Activated T-helper 1 cell treated with anti-CD3 and anti-CD28 coated beads, Interleukin-12 subunit alpha, Interleukin-12 subunit beta, Interleukin-2, Interleukin-4 antibody, amounts not matched to agents 30 ng/mL and 10 ng/mL and 1 ng/mL, durations not matched to agents 14 hours and 24 hours and 36 hours (primary cell): ENCODE measurements at places on chromosomes 12 and 14. TPM values are rescaled to one million over a fixed set of nuclear protein-coding genes. Genes with fewer than 3 reads are reported as not detected.

The TEAD4 gene
- total RNA-seq, result 11.5 and 12.1 TPM in 2 replicates

The RERGL gene
- total RNA-seq, result not detected in 2 replicates

The AQP6 gene
- total RNA-seq, result not detected in 2 replicates

The LRCOL1 gene
- not detected in 2 replicates for total RNA-seq

The IFNG gene
- 2,121 and 2,175 TPM in 2 replicates for total RNA-seq

The CLEC1A gene
- not detected in 2 replicates for total RNA-seq

The TMPRSS12 gene
- total RNA-seq, result not detected in 2 replicates

The WNT1 gene
- total RNA-seq, result 0.21 and 0.24 TPM in 2 replicates

The GARIN6 gene
- not detected in 2 replicates for total RNA-seq

The ZDHHC22 gene
- total RNA-seq, result not detected in 2 replicates

The KRT82 gene
- total RNA-seq, result not detected in 2 replicates

DNA sequence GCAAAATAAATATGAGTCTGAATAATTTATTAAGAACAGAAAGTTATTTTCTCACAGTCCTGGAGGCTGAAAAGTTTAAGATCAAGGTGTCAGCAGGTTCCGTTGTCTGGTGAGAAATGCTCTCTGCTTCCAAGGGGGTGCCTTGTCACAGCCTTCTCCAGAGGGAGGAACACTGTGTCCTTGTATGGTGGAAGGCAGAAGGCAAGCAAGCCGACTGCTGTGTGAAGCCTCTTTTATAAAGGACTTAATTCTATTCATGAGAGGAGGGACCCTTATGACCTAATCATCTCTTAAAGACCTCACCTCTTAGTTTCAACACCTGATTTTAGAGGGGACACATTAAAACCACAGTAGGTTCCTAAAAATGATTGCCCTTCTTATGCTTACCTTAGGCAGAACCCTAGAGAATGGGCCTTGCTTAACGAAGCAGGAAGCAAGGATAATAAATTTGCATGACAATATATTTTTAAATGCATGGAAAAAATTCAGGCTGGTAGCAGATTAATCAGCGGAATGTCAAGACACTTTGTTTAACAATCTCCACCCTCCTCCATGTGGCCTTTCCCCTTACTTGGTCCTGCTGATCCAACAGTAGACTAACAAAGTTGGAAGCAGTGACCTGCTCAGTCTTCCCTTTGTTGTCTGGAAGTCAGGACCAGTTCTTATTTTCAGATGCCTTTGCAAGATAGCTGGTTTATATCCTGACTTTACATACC is 154.9 kb downstream of the DYRK2 start:
- no peak for DNase-seq

- no peak for DNase-seq
Measured at GRCh38 chr14:99437706-99438105, 43.0 kb downstream of the SETD3 start.

- no peak for DNase-seq
Measured at GRCh38 chr14:103514596-103515421, 7.8 kb downstream of the CKB start.

GRCh38 chr12:132140501-132140900 is 3.6 kb downstream of the DDX51 start:
- no peak for DNase-seq

DNA sequence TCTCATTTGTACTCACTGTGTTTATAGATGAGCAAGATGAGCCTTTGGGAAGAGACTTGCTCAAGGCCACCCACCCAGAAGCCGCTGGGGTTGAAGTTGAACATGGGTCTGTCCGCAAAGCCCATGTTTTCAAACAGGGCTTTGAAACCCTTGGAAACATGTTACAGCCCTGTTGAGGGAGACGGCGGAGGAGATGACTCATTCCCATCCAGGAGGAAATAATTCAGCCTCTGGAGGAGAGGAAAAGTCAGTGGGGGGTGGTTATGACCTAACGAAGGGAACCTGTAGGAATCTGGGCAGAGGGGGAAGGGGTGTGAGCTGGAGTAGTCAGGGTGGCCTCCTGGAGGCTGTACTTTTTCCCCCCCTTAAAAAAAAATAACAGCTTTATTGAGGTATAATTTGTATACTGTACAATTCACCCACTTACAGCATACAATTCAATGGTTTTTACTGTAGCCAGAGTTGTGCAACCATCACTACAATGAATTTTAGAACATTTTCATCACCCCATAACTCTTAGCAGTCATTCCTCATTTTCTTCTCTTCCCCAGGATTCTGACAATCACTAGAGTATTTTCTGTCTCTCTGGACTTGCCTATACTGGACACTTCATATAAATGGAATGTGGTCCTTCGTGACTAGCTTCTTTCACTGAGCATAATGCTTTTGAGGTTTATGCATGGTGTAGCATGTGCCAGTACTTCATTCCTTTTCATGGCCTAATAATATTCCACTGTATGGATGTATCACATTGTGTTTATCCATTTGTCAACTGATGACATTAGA is 1.9 kb upstream of the RIN3 start:
- DNase-seq, result no peak

DNA sequence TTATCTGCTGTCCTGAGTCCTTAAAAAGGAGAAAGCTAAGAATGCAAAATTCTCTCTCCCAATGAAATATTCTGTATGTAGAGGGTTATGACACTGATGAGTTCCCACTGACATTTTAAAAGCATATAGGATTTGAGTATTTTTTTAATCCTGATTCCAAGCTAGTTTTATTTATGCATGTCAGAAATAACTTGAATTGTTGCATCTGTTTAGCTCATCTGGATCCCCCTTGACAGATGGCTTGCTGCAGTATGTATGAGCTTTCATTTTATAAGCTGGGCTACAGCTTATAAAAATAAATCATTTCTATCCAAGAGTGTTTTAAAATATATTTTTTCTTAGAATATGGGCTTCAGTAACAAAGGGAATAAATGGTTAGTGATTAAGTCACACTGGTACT is 495.3 kb downstream of the NELL2 start:
- no peak for DNase-seq

DNA sequence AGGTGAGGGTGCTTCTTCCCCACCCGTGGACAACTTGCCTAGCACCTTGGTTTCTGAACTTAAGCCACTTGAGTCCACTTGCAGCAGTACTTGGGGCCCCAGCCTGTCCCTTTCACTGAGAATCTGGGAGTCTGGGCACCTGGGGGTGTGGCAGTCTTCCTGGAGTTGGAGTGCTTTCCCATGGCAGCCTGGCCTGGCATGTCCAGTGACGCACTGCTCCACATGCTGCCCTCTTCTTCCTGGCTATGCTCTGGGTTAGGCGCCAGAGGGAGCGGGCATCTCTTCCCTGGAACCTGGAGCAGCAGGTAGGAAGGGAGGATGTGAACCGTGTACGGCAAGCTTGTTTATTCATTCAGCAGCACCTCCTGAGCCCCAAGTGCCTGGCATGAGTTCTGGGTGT is 76.4 kb downstream of the PAPOLA start:
- no peak for DNase-seq

- no peak for DNase-seq
Measured at GRCh38 chr12:7784701-7785100, 4.5 kb upstream of the NANOG start.

DNA sequence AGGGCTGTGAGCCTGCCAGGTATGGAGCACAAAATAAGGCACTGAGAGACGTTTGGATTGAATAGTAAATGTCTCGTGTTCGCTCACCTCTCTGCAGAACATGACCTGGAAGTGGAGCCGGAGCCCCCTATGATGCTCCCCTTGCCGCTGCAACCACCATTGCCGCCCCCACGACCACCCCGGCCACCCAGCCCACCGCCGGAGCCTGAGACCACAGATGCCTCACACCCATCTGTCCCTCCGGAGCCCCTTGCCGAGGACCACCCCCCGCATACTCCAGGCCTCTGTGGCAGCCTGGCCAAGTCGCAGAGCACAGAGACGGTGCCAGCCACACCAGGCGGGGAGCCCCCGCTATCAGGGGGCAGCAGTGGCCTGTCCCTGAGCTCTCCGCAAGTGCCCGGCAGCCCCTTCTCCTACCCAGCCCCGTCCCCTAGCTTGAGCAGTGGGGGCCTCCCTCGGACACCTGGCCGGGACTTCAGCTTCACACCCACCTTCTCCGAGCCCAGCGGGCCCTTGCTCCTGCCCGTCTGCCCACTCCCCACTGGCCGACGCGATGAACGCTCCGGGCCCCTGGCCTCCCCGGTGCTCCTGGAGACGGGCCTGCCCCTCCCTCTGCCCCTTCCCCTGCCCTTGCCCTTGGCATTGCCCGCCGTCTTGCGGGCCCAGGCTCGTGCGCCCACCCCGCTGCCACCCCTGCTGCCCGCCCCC is 18.7 kb downstream of the SETD1B start:
- DNase-seq, result no peak

- DNase-seq, result no peak
Measured at GRCh38 chr14:100409003-100409360, 85.8 kb downstream of the SLC25A47 start.

DNA sequence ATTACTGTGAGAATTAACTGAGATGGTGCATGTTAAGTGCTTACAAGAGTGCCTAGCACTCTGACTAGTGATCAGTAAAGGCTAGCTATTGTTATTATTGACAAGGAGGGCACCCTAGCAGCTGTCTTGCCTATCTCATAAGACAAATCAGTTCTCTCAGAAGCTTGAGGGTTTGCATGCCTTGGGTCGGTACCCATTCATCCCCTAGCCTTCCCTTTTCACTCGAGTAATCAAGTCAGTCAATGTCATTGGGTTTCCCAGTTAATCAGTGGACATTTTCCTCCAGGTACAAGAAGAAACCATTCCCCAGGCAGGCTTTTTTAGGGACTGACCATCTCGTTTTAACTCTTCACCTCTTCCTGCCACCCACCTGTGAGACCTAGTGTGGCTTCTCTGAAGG is 10.4 kb upstream of the TFCP2 start:
- DNase-seq, result no peak

DNA sequence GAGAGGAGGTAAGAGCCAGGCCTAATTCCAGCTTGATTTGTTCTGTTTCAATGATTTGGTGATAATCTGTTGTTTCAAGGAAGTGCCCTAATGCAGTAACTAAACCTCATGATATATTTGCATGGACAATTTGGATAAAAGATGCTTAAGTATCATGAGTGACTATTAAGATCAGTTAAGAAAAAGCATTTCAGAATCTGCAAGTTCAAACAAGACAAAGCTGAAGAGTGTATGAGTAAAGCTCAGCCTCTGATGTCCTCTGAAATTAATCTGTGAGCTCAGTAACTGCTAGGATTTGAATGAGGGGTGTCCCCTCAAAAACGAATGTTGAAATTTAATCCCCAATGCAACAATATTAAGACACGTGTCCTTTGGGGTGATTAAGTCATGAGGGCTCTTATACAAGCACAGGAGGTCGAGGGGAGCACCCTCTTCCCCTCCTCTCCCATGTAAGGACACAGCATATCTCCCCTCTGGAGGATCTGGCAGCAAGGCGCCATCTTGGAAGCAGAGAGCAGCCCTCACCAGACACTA is 949.2 kb downstream of the GALC start:
- DNase-seq, result no peak

DNA sequence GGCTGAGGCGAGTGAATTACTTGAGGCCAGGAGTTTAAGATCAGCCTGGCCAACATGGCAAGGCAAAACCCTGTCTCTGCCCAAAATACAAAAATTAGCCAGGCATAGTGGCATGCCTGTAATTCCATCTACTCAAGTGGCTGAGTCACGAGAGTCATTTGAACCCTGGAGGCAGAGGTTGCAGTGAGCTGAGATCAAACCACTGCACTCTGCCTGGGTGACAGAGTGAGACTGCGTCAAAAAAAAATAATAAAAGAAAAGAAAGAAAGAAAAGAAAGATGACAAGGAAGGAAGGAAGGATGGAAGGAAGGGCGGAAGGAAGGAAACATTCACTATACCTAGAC is 159.6 kb upstream of the CNOT2 start:
- no peak for DNase-seq

DNA sequence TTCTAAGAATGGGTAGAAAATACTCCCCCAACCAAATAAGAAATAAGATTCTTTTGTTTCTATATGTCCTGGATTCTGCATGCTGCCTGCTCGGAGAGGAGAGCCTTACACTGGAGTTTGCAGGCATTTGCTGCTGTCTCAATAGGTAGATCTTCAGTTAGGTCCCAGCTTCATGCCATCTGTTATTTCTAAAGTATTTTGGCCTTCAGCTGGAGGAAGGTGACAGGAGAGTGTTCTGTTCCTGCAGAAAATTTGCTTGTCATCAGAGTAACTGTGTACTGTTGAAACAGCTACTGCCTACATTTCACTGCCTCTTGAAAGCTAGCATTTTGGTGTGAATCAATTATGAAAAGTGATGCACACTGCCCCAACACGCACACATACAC is 966.9 kb downstream of the NRXN3 start:
- DNase-seq, result no peak

- no peak for DNase-seq
Measured at GRCh38 chr12:45580356-45580969, 149.0 kb upstream of the ARID2 start.

DNA sequence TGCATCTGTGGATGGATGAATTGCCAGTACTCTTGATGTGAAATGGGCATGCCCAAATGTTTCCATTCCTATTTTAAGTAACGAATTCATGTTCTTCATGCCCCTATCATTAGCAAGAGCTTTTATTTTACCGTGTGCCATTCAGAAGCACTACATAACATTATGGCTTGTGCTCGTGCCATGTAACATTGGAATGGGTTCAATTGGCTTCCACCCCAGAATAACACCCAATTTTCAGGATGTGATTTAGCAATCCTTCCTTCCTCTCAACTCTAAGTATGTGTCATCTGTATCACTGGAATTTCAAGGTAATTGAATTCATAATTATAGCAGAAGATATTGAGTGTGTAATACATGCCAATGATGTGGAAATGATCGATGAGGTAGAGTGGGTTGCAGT is 145.8 kb upstream of the TMPO start:
- DNase-seq, result no peak

GRCh38 chr12:111454311-111454710 is 48.6 kb downstream of the SH2B3 start:
- no peak for DNase-seq

DNA sequence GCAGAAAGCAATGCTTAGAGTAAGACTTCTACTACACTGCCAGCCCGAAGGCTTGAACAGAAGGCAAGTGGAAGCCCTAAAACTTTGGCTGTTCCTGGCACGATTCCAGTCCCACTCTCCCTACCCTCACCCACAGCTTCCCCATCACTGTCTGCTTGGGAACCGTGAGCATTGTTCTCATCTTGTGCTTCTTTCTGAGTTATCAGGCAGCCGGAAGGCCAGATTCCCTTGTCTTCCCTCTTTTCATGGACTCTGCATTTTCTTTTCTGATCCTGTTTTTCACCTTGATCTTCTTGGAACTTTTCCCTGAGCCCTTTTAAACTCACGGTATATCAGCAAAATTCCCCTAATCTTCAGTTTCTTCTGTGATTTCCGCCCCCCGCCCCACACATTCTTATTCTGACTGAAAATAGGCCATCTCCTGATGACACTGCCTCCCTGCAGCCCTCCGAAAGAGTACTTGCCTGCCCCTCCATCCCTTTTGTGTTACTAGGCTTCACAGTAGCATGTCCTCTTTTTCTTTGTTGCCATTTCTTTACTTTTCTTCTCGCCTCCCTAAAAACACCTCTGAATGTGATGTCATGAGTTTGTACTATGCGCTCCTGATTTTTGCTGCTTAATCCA is 29.9 kb downstream of the RCOR1 start:
- DNase-seq, result no peak

GRCh38 chr12:42695490-42695995 is 106.0 kb upstream of the PRICKLE1 start:
- no peak for DNase-seq
